CD4-positive, alpha-beta T cell treated with Interleukin-1 beta for 1 hour (primary cell): ENCODE measurements at places on chromosomes 5 and 9.

- DNase-seq = no peak
Observed at GRCh38 chr9:130607640-130608420, 28.5 kb downstream of the FUBP3 start.

- no peak for DNase-seq
Observed at GRCh38 chr9:86181379-86182315, 77.8 kb downstream of the C9orf153 start.

- no peak for DNase-seq
Observed at GRCh38 chr5:150358261-150359095, 981 bp downstream of the TCOF1 start.

- no peak for DNase-seq
Observed at GRCh38 chr5:95563367-95563766, 8.5 kb downstream of the ARSK start.

DNA sequence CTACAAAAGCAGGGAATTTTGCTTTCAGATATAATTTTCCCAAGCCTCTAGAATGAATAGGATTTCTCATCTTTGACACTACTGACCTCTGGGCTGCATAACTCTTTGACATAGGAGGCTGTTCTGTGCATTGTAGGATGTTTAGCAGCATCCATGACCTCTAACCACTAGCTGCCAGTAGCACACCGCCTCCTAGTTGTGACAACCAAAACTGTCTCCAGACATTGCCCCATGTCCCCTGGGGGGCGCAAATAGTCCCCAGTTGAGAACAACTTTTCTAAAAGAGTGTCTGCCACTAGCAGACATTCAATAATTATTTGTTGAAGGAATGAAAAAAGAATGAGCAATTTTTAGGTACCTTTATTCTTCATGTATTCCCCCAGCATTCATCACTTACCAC, 51.8 kb downstream of the POU4F3 start:
- no peak for DNase-seq

- peak; percentile 85 for DNase-seq
Observed at GRCh38 chr5:179801304-179802206, 5.1 kb downstream of the MGAT4B start.

GRCh38 chr5:174794931-174795672, 70.7 kb downstream of the MSX2 start:
- DNase-seq = no peak

- no peak for DNase-seq
Observed at GRCh38 chr5:76083555-76084495, 642 bp downstream of the SV2C start.

GRCh38 chr5:142360607-142361120, 35.8 kb upstream of the SPRY4 start:
- DNase-seq = no peak

- DNase-seq = no peak
Observed at GRCh38 chr9:93365427-93366118, 85.9 kb upstream of the FAM120A start.

DNA sequence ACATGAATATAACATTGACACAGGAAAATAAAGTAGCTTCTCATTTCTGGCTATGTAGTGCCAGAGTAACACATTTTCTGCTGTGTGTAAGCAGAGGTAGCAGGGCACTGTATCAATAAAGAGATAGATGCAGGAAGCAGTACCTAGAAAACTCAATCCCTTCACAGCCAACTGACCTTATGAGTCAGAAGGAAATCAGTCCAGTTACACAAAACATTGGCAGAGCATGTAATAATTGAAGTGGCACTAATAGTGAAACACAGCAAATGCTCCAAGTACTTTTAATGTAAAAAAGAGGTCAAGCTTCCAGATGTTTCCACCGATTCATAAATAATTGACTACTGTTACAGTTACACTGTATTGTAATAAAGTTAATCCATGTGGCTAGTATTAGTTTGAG, 706.6 kb downstream of the EFNA5 start:
- DNase-seq = no peak

DNA sequence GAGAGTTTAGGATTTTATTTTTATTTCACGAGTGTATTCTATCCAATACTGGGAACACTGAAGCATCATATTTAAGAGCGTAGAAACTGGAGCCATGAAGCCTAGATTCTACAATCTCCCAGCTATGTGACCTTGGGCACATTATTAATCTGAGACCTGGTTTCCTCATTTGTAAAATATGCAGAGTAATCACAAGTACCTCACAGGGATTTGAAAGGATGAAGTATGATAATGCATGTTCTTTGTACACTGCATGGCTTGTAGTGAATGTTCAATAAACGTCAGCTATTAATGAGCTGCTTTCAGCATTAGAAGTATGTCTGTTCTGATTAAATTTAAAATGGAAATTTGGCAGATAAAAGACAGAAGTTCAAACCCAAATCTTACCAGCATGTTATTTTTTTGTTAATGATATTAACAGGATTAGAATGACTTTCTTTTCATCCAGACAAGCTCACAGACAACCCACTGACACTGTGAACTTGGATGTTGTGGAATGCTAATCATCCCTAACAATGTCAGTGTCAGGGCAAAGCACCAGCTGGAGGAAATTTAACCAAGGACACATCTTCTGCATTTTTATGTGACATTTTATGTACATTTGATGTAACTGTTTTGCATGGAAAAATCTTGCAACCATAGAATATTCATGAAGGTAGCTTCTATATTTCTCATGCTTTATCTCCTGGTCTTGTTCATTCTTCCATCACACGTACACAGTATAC, 27.1 kb upstream of the CTXN3 start:
- DNase-seq = no peak

GRCh38 chr5:137142346-137142745, 356.8 kb downstream of the SPOCK1 start:
- DNase-seq = no peak
